NCI-H1092 (cell line): ENCODE measurements at places on chromosomes 1 and 21.

GRCh38 chr1:222606757-222607156 lies 11.1 kb upstream of the MIA3 start:
- DNase-seq = no peak

DNA sequence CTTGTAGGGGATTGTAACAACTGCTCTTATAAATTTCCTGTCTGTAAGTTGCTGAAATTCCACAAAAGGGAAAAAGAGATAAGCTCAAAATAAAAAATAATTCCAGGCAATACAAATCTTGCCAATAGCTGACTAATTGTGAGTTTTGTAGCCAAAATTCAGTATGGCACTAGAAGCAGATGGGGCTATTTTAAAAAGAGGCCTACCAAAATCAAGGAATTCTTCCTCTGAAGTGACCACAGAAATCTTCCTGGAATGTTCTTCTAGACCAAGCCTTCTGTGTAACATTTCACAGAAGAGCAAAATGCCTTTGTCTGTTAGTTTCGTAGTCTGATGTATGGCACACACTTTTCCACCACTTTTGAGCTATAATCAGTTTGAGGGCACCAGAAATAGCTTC lies 127.6 kb downstream of the CYYR1 start:
- DNase-seq = no peak

- DNase-seq = no peak
These were observed 339.1 kb downstream of the PTPRC start for GRCh38 chr1:198977909-198978308.

GRCh38 chr1:172019976-172020375 lies 178.7 kb downstream of the DNM3 start:
- no peak for DNase-seq

- no peak for DNase-seq
These were observed 1.8 kb downstream of the ELAPOR1 start for GRCh38 chr1:109115685-109116084.

DNA sequence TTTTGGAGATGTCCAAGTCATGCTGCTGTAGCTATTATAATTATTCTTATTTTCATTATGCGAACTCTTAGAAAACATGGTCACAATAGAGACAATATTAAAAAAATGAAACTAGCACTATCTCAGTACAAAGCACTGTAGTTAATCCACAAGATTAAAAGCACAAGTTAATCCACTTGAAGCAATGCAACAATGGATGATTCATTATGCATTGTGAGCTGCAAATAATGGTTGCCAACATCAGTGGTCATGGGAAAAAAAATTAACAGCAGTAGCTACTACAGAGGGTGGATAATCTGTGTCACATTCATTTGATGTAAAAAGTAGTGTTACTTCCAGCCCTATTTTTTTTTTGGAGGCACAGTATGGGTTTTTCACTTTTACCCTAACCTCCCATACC lies 56.7 kb downstream of the DPT start:
- DNase-seq = no peak

GRCh38 chr1:25810341-25811299 lies 9.1 kb upstream of the MTFR1L start:
- peak; percentile 60 for DNase-seq

- DNase-seq = peak; percentile 14
These were observed 38.2 kb downstream of the H3-3A start for GRCh38 chr1:226100436-226101391.

GRCh38 chr21:46025113-46025770 lies 43.7 kb downstream of the COL6A1 start:
- DNase-seq = no peak
